ENCODE measurements at places on chromosomes 12 and 14.

DNA sequence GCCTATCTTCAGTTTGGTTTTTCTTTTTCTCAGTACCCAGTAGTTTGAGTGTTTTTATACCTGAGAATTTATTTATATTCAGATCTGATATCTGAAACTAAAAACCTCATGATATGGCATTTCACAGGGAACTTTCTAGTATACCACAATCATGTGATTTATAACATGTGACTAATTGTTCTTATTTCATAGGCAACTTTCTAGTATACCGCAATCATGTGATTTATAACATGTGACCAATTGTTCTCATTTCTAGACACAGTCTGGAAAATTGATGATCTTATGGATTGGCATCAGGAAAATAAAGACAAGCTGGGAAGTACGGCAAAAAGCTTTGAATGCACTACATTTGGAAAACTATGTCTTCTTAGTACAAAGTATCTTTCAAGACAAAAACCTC is 20.6 kb downstream of the ZNF268 start:
- no peak for DNase-seq

DNA sequence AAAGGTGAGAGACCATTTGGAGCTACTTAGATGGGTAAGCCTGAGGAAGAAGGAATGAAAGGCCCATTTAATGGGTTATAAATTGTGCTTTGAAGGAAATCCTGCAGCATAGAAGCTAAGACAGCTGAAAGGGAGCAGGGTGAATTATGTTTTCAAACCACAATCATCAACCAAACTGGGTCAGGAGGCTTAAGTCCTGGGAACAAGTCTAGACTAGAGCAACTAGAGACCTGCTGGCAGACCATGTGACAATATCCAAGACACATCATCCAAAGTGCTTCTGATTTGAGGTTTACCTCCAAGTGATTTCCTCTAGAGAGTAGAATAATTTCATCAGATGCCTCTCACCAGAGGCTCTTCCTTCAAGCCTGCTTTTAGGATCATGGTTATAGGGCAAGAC is 53.7 kb downstream of the MAP3K9 start:
- DNase-seq: peak; percentile 14

- no peak for DNase-seq
Observed at GRCh38 chr12:57455374-57456144, 452 bp downstream of the INHBE start.

DNA sequence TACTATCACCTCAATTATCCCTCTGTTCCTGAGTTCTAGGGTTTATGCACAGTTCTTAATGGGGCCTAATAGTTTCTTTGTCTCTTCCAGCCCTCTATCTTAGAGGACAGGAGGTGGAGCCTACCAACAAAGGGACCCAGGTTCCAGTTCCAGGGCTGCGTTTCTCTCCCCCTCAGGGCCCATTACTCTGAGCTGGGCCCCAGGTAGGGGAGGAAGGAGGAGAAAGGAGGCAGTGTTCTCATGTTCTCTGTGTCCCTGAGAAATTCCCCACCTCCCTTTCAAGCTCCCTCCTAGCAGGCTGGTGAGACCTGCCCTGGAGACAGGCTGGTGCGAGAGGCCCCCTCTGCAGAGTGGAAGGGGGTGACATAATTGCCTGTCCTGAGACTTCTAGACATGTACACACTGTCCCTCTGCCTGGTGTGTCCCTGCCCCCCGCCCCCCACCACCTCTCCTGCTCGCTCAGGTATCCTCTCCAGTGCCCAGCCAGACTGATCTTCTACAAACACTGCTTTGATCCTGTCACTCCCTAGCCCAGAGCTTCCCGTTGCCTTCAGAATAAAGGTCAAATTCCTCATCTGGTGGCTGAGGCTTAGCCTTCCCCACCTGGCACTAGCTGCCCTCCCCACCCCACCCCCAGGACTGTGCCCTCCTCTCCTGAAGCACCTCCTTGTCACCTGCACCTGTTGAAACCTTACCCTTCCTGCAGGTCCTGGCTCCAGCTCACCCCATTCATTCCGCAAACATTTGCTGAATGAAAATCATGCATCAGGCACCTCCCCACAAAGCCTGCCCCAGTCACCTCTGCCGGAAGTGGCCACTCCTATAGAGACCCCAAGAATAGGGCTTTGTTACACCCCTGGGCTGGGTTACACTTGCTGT is 21.1 kb upstream of the KRT8 start:
- DNase-seq: no peak

All from H4 (cell line).